Hematopoietic multipotent progenitor cell treated with erythropoietin and hydrocortisone succinate and interleukin-3 and kit ligand, for 17 days (in vitro differentiated cells): ENCODE measurements at places on chromosomes 2 and 18.

DNA sequence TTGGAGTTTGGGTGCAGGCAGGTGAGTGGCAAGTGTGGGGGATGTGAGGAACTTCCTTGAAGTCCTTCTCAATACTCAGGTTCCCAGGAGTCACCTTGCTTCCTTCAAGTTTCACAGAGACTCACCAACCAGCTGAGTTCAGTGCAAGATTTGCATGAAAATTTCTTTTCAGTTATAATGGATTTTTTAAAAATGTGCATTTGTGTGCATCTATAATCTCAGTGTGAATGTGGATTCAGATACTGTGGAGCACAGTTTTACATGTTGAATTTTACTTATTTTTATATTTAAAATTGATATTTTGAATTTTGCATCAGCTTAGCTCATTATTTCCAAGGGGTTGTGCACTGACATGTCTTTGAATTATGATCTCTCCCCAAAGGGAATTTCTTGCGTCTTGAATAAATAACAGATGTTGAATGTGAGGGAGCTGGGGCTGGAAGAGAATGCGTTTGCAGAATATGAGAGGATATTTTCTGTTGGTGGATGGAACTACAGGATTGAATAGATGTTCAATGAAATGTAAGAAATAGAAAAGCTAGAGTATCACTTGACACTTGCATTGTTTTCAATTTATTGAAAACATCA, 184.3 kb downstream of the RPRM start:
- DNase-seq = no peak

GRCh38 chr18:30469091-30469490, 573.5 kb downstream of the DSC3 start:
- DNase-seq = no peak

DNA sequence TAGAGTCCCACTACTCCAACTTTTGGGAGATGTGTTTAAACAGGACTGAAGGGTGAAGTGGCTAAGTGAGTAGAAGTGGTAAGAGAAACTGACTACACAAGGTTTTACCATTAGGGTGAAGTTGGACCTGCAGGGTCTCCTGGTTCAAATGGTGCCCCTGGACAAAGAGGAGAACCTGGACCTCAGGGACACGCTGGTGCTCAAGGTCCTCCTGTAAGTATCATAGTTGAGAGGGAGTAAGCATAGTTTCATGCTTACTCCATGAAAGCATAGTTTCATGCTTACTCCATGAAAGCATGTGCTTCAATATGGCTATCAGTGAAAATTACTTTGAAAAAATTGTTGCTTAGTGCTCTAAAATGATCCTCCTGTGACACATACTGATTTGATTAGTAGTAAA, 19.1 kb downstream of the COL3A1 start:
- DNase-seq = no peak

DNA sequence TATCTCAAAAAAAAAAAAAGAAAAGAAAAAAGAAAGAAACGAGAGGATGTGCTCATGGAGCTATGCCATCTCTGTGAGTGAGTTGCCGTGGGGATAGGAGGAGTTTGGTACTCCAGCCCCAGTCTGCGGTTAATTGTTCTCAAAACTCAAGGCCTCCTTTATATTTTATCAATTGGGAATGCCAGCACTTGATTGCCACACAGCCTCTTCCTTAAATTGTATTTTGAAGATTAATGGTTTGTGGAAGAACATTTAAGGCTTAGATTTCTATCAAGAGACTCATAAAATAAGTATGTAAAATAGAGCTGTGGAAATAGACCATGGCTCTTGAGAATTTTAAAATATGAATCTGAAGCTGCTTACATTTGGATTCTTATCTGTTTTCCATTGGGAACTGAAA, 29.8 kb downstream of the KCNE4 start:
- no peak for DNase-seq

GRCh38 chr2:193776988-193777387, 1582.3 kb upstream of the TMEFF2 start:
- no peak for DNase-seq

DNA sequence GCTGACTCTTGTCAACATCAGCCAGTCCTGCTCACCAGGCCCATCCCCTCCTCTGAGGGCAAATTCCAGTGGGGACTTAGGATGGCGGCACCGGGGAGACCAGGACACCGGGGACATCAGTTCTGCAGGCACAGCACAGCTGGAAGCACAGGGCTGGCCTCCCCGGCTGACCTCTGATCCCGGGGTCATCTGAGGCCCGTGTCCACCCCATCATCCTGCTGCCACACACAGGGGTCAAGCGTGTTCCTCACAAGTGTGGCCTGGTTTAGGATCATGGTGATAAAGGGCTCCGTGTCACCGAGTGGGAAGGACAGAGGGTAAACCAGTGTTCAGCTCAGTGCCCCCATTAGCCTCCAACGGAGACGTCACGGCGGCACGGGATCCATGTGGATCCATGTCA, 58.1 kb upstream of the CTDP1 start:
- DNase-seq = no peak

- no peak for DNase-seq
These were observed 165.1 kb downstream of the HAUS1 start for GRCh38 chr18:46269275-46269674.

DNA sequence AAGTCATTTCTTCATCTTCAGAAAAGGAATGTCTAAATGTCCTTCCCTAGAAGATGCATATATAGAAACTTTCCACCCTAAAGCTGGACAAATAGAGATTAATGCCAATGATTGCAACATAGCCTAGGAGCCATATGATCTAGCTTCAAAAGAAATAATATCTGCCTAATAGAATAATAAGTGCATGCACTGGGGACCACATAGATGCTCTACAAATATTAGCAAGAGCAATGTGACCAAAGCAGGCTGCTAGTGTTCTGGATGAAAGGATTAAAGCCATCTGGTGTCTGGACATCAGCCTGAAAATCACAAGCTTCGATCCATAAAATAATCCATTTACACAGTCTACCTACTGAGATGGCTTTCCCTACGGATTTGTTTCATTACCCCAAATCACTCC, 280.1 kb upstream of the KLHL14 start:
- DNase-seq = no peak

DNA sequence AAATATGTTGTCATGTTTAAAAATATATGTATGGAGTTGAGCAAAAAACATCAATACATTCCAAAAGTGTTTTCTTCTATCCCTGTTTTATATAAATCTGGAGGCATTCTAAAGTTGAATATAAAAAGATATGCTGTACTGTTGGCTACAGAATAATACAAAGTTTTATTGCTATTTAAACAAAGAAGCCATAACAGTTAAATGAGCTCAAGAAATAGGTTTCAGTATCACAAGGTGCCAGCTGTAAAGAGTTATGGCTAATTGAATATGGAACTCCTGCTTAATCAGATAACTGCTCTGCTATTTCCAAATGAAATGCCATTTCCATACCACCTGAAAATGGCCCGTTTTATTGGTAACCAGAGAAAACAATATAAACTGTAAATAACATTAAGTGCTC, 55.0 kb downstream of the LNPK start:
- no peak for DNase-seq

GRCh38 chr2:51528156-51528555, 496.2 kb upstream of the NRXN1 start:
- no peak for DNase-seq

GRCh38 chr18:7601246-7601615, 34.1 kb downstream of the PTPRM start:
- DNase-seq = no peak

GRCh38 chr2:47072018-47072691, 83.0 kb downstream of the STPG4 start:
- DNase-seq = no peak

GRCh38 chr2:204931562-204931961, 386.3 kb downstream of the PARD3B start:
- no peak for DNase-seq

DNA sequence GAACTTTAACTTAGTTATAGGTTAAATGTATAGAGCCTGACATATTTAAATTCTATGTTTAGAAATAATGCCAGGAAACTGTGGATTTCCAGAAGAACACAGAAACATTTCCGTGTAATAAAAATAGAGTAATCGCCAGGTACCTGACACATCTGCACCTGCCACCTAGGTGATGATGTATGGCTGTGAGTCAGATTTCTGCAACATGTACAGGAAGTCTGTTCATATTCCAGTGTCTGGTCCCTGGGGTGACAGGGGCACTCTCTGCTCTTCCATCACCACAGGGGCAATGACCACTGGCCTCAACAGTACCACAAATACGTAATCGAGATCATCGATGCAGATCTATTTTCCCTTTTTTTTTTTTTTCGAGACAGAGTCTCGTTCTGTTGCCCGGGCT, 101.1 kb upstream of the LPIN2 start:
- no peak for DNase-seq

- no peak for DNase-seq
These were observed 27.2 kb upstream of the RAPH1 start for GRCh38 chr2:203562268-203562667.

DNA sequence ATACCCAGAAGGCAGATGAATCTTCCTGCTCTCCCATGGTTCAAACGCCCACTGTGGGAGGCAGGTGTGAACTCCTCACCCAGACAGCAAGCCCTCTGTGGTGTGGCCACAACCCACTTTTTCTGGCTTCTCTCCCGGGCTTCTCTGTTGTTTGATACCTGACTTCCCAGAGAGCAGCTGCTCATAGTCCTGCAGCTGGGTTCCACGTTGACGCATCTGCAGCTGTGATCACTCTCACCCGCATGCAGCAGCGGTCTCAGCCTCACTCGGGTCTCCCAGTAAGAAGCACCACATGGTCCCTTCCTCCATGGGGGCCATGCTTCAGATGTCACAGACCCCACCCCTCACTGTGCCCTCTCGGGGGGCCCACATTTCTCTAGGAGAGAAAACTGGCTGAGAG, 3.5 kb downstream of the ASPRV1 start:
- no peak for DNase-seq

GRCh38 chr2:149767516-149767974, 180.0 kb upstream of the MMADHC start:
- DNase-seq = no peak

DNA sequence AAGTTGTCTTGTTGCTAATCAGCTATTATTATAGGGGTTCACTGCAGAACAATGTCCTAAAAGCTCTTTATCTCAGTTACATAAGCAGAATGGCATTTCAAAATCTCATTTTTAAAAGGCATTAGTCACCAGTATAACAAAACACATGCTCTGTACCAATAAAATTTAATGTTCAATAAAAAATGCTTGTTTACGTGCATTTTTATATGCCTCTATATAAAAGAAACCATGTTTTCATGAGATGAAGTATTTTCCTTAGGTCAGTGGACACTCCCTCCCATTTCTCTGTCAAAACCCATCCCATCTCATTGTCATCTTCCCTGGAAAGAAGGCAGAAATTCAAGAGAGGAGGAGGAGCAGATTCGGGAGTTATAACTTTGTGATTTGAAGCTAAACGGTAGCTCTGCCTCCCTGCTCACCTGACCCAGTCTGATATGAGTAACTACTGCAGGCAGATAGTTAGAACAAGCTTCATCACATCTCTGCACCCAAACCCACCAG, 231.9 kb upstream of the SIX2 start:
- no peak for DNase-seq
